ENCODE measurements at places on chromosomes 12 and 14.

- DNase-seq = no peak
Measured at GRCh38 chr14:87397499-87397898, 595.5 kb downstream of the GALC start.

DNA sequence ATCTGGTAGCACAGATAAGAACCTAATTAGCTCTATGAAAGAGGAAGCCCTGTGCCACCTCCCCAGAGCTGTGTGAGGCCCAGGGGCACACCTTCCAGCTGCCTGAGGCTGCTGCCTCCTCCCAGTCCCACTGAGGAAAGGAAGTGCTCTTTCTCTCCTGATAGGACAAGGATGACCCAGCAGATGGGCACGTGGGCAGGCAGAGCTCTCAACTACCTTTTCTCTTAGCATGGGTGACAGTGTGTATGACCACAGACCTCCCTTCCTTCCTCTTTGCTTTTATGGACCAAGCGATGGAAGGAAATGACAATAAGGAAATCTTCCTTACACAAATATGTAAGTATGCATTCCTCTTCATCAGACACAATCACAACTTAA is 127.6 kb upstream of the AMIGO2 start:
- no peak for DNase-seq

- DNase-seq = no peak
Measured at GRCh38 chr14:55094292-55095157, 34.5 kb upstream of the LGALS3 start.

DNA sequence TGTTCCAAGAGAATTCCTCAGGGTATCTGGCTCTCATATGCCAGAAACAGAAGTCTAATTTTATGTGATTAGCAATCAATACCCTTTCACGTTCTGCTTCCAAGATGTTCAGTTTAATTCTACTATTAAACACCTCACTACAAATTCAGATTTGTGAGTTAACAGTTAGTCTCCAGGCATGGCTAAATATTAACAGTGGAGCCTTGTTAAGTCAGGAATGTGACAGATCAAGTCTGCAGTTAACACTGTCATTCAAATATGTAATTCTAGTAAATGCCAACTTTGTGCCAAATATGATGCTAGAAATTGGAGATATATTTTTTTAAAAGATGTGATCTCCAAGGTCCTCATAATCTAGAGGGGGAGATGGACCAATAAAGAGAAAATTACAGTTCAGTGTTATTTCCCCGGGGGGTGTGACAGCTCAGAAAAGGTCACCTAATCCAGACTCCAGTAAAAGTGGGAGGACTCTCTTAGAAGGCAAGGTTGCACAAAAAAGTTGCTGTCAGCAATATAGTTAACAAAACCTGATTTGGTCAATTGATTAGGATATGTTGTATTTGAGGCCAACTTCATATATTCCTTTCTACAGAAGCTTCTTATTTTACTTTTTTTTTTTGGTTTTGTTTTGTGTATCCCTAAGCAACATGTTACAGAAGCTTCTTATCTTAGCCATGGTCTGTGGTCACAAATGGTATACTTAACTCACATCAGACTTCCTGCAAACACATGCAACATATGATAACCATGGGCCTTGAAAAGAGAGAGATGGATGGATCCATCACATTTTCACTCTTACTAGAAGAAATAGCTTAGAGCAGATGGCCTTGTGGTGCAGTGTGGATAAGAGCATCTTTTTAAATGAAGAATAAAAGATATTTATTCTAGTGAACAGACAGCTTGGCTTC is 18.4 kb upstream of the RNU6-7 start:
- no peak for DNase-seq

GRCh38 chr12:97335115-97335514 is 127.5 kb upstream of the RMST start:
- no peak for DNase-seq

GRCh38 chr12:42356344-42356743 is 30.4 kb downstream of the PPHLN1 start:
- no peak for DNase-seq

GRCh38 chr12:87511371-87511770 is 517.8 kb downstream of the C12orf50 start:
- DNase-seq = no peak

DNA sequence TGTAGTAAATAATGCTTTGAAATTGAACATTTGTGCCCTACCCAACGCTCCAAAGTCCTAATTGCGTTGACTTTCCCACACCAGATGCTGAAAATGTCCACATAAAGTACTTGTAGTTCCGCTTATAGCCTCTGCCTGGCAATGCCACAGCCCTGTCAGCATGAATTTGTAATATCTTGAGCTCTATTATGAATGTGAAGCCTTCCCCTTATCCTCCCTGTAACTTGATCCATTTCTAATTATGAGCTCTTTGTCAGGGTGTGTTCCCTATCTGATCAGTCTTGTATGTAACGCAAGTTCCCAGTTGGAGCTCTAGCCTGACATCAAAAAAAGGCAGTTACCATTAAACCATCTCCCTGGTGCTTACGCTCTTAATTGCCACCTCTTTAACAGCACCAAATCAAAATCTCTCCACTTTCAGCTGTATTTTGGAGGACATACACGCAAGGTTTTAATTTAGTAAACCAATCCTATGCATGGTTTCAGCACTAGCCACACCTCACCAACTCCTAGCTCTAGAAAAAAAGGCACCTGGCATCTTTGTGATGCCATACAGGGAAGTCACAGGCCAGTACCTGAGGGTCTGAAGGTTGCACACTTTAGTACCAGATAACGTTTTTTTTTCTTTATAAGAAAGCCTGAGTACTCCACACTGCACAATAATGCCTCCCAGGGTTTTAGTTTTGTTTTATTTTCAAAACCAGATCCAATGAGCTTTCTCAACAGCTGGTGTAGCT is 69.3 kb downstream of the EEA1 start:
- no peak for DNase-seq

DNA sequence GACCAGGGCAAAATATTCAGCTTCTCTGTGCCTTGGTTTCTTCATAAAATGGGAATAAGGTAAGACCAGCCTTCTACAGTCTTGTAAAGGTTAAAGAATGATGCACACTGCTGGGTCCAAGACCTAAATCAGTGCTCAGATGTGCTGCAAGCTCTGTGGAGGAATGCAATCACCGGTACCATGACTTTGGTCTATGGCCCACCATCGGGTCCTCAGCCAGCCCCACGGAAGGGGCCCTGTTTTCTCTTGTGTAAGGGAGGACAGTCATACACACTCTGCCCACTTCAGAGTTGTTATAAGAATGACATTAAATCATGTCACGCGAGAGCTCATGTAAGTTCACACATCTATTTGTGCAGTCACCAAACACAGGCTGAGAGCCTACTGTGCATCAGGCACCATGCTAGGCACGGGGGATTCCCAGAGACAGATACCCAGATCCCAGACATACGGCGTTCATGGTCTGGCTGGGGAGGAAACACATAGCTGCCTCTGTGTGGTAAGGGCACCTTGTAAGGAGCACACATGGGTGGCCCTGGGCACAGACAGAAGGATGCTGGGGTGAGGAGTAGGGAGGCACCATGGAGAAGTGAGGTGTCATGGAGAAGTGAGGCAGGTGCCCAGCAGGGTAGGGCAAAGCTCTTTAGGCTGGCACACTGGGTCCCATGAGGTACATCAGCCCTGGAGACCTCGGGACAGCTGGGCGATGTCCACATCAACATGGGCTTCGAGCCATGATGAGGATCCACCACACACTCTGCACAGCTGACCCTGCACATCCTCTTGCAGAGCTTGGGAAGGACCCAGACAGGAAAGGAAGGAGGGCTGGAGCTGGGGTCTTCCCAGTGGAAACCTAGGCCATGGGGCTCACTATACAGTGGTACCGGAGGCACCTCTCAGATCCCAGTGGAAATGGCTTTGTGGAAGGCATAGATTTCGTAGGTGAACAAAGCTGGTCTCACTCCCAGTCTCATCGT is 190.4 kb upstream of the DIO3 start:
- no peak for DNase-seq

DNA sequence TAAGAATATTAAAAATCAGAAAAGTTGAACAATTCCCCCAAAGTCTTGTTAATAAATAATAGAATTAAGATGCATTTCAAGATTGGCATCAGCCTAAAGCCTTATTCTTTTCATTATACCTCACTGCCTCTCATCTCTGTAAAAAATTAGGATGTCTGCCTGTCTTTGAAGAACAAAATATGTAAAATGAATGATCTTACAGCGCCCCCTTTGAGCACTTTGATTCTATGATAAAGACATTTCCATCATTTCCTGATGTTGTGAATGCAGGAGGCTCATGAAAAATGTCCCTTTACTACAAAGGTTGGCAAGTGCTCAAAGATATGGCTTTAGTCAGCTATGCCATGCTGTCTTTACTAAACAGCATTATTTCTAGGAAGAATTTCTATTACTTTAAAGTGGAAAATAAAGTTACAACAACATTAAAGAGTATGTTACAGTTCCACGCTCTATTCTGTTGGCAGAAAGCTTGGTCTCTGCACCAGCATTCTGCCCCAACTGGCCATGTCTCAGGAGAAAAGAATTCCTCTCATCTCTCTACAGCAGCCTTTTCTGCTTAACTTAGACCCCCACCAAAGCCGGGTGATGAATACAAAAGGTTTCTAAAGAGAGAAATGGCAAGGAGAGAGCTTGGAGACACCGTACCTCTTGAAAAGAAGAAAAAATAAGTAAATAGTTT is 95.1 kb downstream of the LLPH start:
- DNase-seq = no peak

DNA sequence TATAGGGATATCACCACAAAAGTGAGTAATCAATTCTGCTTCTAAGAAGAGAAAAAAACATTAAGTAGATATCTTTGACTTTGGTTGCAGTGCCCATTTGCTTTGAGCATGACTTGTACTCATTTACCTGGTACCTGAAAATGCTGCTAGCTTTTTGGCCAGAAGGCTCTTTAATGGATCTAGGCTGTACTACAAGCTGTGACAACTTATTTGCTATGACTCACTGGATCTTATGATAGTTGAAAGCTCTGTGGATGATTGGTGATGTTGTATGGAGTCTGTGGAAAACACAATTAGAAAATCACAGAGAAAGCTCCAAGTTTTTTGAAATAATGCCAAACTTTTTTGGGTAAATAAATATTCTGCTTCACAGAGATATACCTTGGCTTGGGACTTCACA is 960.9 kb upstream of the FBXO33 start:
- no peak for DNase-seq

GRCh38 chr14:54568821-54569595 is 2.1 kb downstream of the SAMD4A start:
- no peak for DNase-seq

- no peak for DNase-seq
Measured at GRCh38 chr14:66651536-66652220, 143.7 kb downstream of the GPHN start.

- DNase-seq = peak; percentile 53
Measured at GRCh38 chr14:105880616-105881015, 354.2 kb downstream of the TMEM121 start.

DNA sequence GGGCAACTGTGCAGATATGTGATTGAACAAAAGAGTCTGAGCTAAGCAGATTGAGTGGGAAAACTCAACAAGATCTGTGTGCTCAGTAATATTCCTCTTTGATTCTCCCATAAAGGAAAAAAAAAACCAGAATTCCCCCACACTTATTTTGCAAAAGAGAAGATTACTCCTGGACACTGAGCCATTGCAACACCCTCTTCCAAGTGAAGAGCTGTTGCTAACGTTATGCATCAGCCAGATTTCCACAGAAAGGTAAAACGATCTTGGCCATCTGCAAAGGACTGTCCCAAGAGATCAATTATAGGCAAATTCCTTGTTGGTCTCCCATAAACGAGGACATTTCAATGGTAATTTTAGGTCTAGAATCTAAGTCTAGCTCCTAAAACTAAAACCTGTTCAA is 587.7 kb downstream of the C12orf50 start:
- DNase-seq = no peak

GRCh38 chr14:77599889-77600288 is 16.5 kb downstream of the SPTLC2 start:
- no peak for DNase-seq

GRCh38 chr12:14260011-14260993 is 105.2 kb upstream of the ATF7IP start:
- peak; percentile 88 for DNase-seq

- DNase-seq = no peak
Measured at GRCh38 chr14:75858362-75858761, 123.4 kb downstream of the TGFB3 start.

GRCh38 chr14:106562451-106562850 is 1036.1 kb downstream of the TMEM121 start:
- no peak for DNase-seq

DNA sequence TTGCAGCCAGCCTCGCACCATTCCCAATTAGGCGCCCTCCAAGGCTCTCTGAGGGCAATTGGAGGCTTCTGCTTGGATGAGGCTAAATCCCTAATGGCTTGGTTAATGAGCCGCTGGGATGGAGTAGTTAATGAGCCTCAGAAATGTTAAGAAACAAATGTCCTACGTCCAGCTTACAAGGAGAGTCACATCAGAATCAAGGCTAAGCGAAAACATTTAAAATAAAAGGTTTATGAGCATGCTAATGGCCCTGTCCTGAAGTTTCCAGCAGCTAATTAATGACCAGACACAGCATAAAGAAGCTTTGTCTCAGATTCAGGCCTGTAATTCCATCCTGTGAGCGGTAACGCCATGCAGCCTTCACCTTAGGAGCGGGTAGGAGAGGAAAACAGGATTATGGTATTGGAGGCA is 200.7 kb upstream of the BCL2L14 start:
- no peak for DNase-seq

GRCh38 chr14:99431986-99432385 is 48.7 kb downstream of the SETD3 start:
- no peak for DNase-seq

- no peak for DNase-seq
Measured at GRCh38 chr12:63949902-63950301, 105.4 kb downstream of the SRGAP1 start.

- DNase-seq = no peak
Measured at GRCh38 chr12:25887367-25887766, 71.1 kb upstream of the RASSF8 start.

GRCh38 chr12:66944365-66944764 is 265.5 kb upstream of the GRIP1 start:
- DNase-seq = no peak

DNA sequence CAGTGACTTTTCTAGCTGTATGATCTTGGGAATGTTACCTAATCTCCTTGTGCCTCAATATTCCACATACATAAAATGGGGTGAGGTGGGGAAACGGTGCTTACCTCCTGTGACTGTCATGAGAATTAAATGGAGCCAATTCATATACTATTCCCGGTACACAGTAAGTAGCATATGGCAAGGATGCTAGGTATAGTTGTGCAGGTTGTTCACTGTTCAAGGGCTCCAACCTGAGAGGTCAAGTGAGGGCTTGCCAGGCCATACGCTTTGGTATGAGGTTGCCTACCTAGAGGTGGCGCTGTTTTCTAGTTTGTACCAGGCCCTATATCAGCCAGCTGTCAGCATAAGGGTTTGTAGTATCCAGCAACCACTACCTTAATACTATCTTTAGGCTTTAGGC is 3.6 kb upstream of the BATF start:
- no peak for DNase-seq

GRCh38 chr12:115771065-115771464 is 506.4 kb downstream of the MED13L start:
- DNase-seq = no peak

- DNase-seq = no peak
Measured at GRCh38 chr12:5437182-5437583, 5.3 kb downstream of the NTF3 start.

GRCh38 chr14:101250948-101251811 is 310.1 kb upstream of the DIO3 start:
- no peak for DNase-seq
